ENCODE measurements at places on chromosomes 5 and 9. TPM values are rescaled to one million over a fixed set of nuclear protein-coding genes. Genes with fewer than 3 reads are reported as not detected.

- DNase-seq = peak; percentile 62
These were observed 128.0 kb downstream of the FANCC start for GRCh38 chr9:95189251-95190098.

GRCh38 chr5:141373673-141374317 lies at the start of gene PCDHGA6:
TSS of gene PCDHGA6 (plus strand) at chr5:141373891. CDS start at chr5:141374084, 193 bp downstream.
- DNase-seq = no peak

DNA sequence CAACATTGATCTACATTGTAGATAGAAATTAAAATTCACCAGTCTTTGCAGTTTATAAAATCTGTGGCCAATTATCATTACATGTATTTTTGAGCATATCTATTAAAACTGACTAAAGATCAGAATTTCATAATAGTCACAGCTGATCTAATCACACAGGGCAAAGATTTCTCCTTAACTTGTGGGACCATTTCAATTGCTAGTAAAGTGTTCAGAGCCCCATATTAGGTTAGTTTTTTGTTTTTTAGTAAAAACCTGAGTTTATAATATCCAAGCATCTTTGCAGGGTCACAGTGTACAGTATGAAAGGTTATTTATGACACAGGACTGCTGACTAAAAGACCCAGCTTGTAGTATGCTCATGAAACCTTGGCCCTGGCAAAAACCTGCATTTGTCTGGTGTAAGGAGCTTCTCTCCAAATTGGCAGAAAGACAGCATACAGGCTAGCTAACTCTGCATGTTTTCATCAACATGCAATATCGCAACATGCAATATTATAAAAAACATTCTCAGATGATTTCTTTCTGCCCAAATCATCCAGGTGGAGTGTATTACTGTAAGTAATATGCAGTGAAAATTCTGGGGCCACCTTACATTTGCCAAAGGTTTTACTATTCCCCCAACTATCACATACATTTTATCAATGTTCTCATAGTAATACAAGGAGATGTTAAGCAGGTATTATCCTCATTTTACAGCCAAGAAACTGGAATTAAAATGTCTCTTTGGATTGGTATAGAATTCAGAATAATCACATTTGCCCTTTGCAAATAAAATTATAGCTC lies 37.7 kb upstream of the ALDH1A1 start:
- DNase-seq = no peak

The RPL37 gene
- polyA plus RNA-seq = 2,928 TPM

The LRRTM2 gene
- 0.51 TPM for polyA plus RNA-seq

Data from forelimb muscle (tissue), 1 donor.